Endothelial cell (in vitro differentiated cells): ENCODE measurements at places on chromosomes 4 and X.

- no peak for DNase-seq
These were observed 308.2 kb upstream of the EMCN start for GRCh38 chr4:100826067-100826466.

DNA sequence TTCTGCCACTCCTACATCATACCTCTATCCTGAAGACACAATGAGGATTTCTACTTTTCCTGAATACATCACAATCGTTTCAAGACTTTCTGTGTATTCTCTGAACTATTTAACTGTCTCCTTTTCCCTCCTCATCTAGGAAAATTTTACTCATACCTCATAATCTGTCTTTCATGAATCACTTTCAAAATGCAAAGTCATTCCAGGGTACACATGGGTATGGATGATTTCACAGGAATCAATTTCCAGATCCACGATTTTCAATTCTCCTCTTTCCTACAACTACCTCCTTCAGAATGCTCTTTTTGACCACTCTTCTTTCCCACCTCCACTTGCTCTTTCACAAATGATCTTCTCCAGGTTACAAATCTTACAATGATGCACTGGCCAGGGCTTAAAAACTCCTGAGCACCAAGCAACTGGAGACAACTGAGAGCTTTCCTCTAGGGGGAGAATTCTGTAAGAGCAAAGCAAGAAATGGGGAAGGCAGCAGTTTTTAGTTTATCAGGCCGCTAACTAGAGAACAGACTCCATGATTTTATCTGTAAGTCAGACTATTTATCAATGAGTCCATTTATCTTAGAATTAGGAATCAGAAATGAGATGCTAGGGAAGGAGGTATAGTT is 116.4 kb downstream of the PPP3CA start:
- DNase-seq = no peak

GRCh38 chr4:47829438-47829837 is 8.4 kb downstream of the CORIN start:
- DNase-seq = no peak

DNA sequence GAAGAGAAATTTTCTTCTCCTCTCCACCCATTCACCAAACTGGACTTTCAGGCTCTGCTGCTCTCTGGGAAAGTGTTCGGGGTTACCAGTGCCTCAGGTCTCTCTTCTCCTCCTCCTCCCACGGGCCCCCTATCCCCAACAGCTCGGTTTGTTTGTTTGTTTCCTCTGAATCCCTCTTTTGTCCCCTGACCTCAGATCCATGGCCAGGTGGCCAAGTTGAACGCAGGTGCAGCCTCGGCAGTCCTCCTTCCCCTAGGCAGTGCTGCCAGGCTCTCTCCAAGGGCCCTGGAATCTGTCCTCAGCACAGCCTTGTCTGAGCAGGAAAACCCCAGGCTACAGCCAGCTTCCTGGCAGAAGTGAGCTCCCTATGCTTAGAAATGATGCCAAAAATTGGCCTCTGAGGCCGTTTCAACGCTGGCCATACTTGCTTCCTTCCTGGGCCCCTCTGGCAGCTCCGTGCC is 60.0 kb downstream of the FHDC1 start:
- peak; percentile 16 for DNase-seq

DNA sequence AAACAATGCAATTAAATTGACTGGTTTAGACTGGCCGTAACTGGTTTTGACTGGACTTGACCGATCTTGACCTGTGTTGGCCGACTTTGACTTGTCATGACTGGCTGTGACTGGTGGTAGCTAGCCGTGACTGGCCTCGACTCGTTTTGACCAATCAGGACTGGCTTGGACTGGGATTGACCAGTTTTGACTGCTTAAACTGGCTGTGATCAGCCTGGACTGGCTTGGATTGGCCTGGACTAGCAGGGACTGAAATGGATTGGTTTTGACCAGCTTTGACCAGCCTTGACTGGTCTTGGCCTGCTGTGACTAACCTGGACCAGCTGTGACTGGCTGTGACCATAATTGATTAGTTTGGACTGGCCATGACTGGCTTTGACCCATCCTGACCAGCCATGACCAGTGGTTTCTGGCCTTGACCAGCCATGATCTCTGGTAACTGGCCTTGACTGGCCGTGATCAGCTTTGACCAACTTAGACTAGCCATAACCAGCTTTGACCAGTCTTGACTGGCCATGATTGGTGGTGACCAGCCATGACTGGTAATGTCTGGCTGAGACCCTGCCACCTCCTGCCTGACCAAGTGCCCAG is 13.1 kb downstream of the SUV39H1 start:
- DNase-seq = no peak
